Suprapubic skin (tissue), 4 donors: ENCODE measurements at places on chromosomes 6 and 20.

DNA sequence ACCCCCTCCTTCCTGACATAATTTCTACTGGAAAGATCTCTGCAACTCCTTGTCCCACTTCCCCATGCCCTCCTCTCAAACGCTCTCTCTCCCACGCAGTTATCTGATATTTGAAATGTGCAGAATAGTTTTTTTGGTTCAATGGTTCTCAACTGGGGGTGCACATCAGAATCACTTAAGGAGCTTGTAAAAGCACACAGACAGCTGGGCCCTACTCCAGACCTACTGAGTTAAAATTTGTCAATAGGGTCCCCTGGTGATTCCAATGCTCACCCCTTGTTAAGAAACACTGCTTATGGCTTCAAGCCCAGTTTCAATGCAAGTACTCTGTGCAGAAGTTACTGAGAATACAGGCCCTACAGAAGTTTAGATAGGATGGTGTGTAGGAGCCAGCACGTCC lies 45.2 kb upstream of the KCNK16 start:
- no peak overlapping the region for H3K27ac ChIP-seq
- H3K4me3 ChIP-seq = no peak overlapping the region
- no peaks in the 10 kb centered on the region for H3K36me3 ChIP-seq
- no peaks in the 10 kb centered on the region for H3K27me3 ChIP-seq
- H3K4me1 ChIP-seq = no peaks in the 10 kb centered on the region

DNA sequence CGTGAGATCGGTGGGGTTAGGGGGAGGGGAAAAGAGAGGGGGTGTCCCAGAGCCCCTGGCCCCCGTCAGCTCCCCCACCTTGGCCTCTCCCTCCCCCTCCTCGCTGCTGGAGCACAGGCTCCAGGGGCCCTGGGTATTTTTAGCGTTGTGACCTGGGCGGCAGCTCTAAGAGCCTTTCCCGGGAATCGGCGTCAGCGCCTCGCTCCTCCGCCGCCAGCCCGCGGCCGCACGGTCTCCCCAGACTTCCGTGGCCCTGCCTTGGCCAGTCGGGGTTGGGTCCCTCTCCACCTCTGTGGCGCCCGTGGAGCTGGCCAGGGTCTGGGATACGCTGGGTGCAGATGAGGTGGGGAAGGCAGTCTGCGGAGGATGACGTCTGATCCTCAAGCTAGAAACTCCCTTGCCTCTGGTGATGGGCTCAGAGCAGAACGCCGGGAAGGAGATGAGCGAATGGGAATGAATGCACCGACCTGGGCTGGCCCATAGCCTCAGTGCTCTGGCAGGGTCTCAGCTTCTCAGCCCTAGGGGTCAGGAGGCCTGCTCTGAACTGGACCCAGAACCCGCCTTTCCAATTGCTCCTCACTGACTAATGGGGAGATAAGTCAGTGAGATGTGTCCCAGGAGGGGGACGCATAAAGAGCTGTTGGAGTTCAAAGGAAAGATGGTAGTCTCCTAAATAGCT lies 883 bp upstream of the DBNDD2 start:
- H3K36me3 ChIP-seq = peaks cover 23% of the 10 kb centered on the region
- H3K27me3 ChIP-seq = no peaks in the 10 kb centered on the region
- DNase-seq = no peak

DNA sequence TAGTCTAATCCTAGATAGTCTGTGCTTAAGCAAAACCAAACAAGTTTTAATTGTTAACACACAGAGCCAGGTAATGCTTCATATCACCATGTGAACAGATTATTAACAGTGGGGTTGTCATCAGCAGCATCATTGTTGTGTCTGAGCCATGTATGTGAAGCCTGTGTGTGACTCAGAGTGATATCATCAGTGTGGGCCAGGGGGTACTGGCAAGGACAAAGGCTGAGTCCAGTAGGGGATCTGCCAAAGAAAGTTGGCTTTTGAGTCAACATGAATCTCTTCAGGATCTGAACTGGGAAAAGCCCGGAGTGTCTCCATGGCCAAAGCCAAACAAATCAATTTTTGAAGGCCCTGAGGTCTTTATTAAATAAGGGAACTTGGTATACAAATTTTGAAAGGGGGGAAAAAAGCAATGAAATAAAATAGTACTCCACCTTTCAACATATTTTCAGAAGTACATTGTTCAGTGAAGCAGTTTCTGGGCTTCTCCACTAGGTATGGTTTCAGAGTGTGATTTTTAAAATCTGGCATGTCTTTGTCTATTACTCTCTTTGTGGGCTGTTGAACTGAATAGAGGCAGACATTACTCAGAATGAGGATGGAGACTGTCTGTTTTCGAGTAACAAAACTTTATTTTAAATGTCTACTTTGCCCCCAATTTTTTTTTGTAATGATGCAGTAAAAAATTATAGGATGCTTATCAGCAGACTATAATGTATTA lies 444.2 kb upstream of the JAG1 start:
- DNase-seq = no peak
- no peaks in the 10 kb centered on the region for H3K36me3 ChIP-seq
- no peak overlapping the region for H3K4me3 ChIP-seq
- no peaks in the 10 kb centered on the region for H3K4me1 ChIP-seq

DNA sequence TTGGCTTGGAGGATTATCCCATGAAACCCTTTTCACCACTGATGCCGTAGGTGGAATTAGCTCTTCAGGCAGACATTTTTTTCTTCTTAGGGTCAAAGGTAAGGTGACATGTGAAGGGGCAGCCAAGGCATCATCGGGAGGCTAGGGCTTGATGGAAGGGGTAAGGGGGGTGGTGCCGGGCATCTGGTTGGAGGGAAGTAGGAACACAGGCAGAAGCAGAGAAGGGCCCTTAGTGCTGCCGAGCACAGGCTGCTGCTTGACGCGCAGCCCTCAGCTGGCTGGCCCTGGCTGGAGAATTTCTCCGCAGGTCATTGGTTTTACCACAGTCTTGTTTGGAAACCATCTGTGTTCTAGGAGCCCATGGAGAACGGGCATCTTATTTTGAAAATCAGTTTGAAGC lies 54.7 kb downstream of the TRAF3IP2 start:
- H3K27me3 ChIP-seq = no peaks in the 10 kb centered on the region
- no peak for DNase-seq
- no peak overlapping the region for H3K27ac ChIP-seq
- H3K4me1 ChIP-seq = peaks cover 42% of the 10 kb centered on the region
- no peak overlapping the region for H3K4me3 ChIP-seq

- H3K27me3 ChIP-seq = no peaks in the 10 kb centered on the region
- no peak overlapping the region for H3K27ac ChIP-seq
- DNase-seq = no peak
- no peaks in the 10 kb centered on the region for H3K36me3 ChIP-seq
Measured at GRCh38 chr6:103522045-103522444, 1337.7 kb downstream of the HACE1 start.

DNA sequence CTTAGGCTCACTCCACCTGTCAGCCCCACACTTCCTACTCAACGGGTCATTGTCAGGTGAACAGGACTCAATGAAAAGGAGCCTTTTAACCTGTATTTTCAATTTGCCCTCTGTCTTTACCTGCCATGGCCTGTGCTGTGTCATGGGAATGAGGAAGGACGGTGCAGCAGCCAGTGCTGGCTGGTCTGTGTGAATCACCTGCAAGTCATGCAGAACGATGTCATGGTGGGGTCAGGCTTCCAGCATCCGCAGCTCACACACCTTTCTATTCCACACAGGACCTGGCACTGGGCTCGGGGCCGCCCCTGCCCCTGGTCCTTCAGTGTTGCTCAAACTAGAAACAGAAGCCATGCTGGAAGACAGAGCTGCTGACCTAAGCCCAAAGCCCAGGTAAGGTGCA lies 188.7 kb upstream of the GMDS start:
- H3K36me3 ChIP-seq = no peaks in the 10 kb centered on the region
- no peaks in the 10 kb centered on the region for H3K4me1 ChIP-seq
- H3K27me3 ChIP-seq = no peaks in the 10 kb centered on the region
- no peak overlapping the region for H3K4me3 ChIP-seq
- no peak overlapping the region for H3K27ac ChIP-seq

DNA sequence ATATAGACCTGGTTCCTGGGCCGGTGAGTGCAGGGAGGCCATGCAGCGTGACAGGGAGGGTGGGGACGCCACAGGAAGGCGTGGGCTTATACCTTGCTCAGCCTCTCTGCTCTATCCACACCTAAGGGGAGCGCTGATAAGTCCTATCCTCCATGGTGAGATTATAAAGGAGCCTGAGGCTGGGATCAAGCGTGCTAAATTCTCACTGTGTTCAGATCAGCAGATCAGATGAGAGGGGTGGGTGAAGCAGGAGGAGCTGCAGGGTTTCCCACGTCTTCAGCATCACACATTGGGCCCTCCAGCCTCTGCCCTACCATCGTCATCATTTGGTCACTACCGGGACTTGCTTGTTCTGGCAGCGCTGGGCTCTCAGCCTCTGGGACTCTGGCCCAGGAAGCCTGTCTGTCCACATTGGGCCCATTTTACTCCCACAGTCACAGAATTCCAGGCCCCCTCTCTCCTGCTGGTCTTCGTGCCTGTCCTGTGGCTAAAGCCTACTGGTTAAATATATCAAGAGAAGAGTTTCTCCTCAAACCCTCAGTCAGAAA lies 29.1 kb upstream of the PDE10A start:
- H3K36me3 ChIP-seq = no peaks in the 10 kb centered on the region
- DNase-seq = no peak
- H3K4me1 ChIP-seq = no peaks in the 10 kb centered on the region
- no peak overlapping the region for H3K27ac ChIP-seq

GRCh38 chr20:24935140-24935539 lies 13.9 kb upstream of the CST7 start:
- DNase-seq = peak; percentile 38
- H3K36me3 ChIP-seq = no peaks in the 10 kb centered on the region
- no peak overlapping the region for H3K27ac ChIP-seq
- H3K27me3 ChIP-seq = no peaks in the 10 kb centered on the region
- no peak overlapping the region for H3K4me3 ChIP-seq

DNA sequence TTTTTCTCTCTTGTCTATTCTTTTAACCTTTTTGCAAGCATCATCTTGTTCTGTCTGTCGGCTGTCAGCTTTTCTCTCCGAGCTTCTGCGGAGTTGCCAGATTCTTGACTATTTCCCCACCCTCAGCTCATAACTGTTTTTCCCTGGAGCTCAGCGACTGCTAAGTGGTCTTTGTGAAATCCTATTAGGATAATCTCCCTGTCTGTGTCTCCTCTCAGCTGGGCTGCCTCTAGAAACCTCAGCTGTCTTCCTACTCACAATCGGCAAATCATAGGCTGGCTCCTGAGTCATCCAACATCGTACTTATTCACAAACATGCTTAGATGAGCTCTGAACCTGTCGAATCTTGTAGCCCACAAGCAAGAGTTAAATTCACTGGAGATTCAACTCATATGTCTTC lies 332.3 kb downstream of the PTPRT start:
- H3K4me1 ChIP-seq = no peaks in the 10 kb centered on the region
- no peak overlapping the region for H3K27ac ChIP-seq
- peaks cover 4% of the 10 kb centered on the region for H3K27me3 ChIP-seq
- no peaks in the 10 kb centered on the region for H3K36me3 ChIP-seq
- H3K4me3 ChIP-seq = no peak overlapping the region

- H3K4me3 ChIP-seq = no peak overlapping the region
- H3K4me1 ChIP-seq = no peaks in the 10 kb centered on the region
- DNase-seq = no peak
- no peaks in the 10 kb centered on the region for H3K36me3 ChIP-seq
Measured at GRCh38 chr6:145034664-145035063, 700.7 kb downstream of the EPM2A start.

DNA sequence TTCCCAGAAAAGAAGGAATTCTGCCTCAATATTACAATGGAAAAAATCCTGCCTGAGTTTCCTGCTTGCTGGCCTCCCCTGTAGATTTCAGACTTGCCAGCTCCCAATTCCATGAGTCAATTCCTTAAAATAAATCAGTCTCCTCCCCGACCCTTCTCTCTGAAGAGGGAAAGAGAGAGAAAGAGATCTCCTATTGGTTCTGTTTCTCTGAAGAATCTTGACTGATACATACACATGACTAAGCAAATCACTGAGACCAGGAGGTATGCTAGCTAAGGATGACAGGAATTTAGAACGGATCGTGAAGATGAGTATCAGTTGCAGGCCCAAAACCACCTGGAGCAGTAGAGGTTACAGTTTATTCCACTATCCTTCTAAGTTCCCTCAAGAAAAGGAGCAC lies 11.3 kb upstream of the RBM24 start:
- no peak for DNase-seq
- no peaks in the 10 kb centered on the region for H3K36me3 ChIP-seq
- H3K27me3 ChIP-seq = no peaks in the 10 kb centered on the region
- no peak overlapping the region for H3K4me3 ChIP-seq

- no peak for DNase-seq
- no peak overlapping the region for H3K27ac ChIP-seq
- H3K4me1 ChIP-seq = no peaks in the 10 kb centered on the region
- no peaks in the 10 kb centered on the region for H3K36me3 ChIP-seq
Measured at GRCh38 chr20:40072907-40073306, 616.1 kb downstream of the MAFB start.

GRCh38 chr6:36683145-36683655 lies 4.7 kb downstream of the CDKN1A start:
- H3K4me1 ChIP-seq = peaks cover 63% of the 10 kb centered on the region
- no peak for DNase-seq
- H3K36me3 ChIP-seq = peaks cover 38% of the 10 kb centered on the region
- no peak overlapping the region for H3K4me3 ChIP-seq
- H3K27ac ChIP-seq = peak overlapping the region; percentile 75
- H3K27me3 ChIP-seq = no peaks in the 10 kb centered on the region

DNA sequence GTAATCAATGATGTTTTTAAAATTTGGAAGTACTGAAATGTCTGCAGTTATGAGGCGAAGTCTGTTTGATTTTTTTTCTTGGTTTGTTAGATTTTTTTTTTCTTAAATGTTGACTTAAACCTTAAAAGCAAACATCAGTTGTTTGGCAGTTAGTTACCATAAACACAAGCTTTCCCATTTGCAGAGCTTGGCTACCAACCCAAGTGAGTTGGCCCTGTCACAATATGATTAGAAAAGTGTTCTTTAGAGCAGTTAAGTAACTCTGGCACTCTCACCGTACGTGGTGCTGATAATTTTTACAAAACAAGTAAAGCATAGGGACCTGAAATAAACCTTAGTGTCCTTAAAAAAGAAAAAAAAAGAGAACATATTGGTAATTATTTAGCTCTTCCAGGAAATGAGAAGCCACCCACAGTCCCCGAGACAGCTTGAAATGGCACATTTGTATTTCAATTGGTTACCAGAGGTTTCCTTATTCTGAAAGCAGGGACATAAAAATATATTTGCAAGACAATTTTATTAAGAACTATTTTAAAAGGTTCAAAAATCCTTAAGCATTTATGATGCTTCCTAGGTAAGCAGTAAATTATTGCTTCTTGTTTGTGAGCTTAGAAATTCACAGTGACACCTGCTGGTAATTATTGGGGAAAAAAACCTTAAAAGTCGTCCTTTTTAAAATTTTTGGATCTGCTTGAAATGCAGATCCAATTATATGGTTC lies 3.9 kb downstream of the HEY2 start:
- no peak for DNase-seq
- no peaks in the 10 kb centered on the region for H3K36me3 ChIP-seq
- H3K27me3 ChIP-seq = peaks cover 55% of the 10 kb centered on the region
- H3K4me3 ChIP-seq = no peak overlapping the region
- H3K4me1 ChIP-seq = peaks cover 20% of the 10 kb centered on the region

DNA sequence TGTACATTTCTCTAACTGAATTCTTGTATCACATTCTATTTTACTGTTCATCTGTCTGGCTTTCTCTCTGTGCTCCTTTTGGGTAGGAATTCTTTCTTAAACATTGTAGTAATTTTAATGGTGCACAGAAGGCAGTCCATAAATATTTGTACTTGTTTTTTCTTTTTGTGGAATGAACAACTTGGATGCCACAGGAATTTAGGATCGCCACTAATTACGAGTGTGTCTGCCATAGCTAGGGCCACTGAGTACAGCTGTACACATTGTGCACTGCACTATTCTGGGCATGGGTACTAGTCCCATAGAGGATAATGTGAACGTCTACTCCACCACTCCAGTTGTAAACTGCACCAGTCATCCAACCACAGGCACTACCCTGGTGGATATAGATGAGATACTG lies 39.3 kb upstream of the TMEM200A start:
- DNase-seq = no peak
- H3K27ac ChIP-seq = no peak overlapping the region
- no peaks in the 10 kb centered on the region for H3K36me3 ChIP-seq
- no peaks in the 10 kb centered on the region for H3K4me1 ChIP-seq
